AG09309 (cell line): ENCODE measurements at places on chromosomes 16 and 17.

DNA sequence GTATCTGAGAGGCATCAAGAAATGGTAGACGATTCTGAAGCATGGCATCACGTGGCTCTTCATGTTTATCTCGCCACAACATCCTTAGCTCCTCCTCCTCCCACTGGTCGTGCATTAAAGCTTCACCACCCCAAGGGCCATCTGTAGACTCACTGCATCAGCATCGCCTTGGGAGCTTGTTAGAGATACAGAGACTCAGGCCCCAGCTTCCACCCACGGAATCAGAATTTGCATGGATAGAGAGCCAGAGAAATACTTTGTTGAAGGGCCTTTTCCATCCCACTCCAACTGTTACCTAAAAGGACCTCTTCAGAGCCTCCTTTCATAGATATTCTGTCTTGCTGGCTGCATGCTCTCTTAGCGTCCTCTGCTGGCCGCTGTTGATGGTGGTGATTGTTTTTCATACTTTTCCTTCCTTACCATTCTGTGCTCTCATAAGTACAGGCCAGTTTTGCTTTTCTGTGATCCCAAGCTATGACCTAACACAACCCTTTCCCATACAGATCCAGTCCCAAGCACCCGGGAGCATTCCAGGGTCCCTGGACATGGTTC, 1049.4 kb upstream of the EEF2KMT start:
- DNase-seq, result no peak

DNA sequence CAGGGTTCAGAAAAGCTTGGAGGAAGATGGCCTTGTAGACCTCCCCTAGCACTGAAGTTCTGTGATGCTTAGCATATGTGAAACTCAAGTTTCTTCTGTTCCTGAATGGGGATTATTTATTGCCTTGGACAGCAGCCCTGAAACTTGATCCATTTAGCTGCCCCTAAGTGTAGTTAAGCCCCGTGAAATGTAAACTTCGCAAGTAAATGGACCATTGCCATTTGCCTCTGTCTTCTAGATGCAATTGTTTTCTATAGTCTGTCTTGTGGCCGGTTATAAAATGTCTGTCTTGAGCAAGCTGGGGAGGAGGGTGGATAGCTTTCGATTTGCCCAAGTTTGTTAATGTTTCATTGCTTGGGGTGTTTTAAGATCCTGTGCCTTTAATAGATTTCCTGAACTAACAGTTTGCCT, 261.8 kb downstream of the CDH13 start:
- DNase-seq, result peak; percentile 58

- peak; percentile 75 for DNase-seq
These were observed 21.2 kb downstream of the ARHGAP17 start for GRCh38 chr16:24993722-24994686.

DNA sequence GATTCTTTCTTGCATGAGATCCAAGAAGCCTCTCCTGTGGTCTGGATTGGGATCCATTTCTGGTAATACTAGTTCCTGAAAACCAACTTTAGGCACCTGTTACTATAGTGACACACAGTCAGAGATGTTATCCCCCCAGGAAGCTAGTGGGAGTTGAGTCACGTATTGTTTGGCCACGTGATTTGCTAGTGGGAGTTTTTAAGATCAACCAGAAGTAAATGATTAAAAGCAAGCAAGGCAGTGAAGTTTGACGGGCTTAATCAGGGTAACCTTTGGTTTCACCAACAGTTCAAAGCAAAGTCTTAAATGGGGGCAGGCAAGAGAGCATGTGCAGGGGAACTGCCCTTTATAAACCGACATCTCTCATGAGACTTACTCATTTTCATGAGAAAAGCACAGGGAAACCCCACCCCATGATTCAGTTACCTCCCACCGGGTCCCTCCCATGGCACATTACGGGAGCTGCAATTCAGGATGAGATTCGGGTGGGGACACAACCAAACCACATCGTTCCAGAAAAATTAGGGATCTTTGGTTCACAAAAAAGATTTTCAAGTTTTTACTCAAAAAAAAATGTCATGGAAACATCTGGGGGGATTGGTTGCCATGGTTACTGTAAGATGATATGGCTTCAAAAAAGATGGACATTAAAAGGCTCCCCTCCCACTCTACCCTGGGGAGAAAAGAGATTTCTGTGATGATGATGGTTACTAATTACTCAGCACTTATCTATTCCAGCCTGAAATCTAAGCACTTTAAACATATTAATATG, 483.1 kb upstream of the ERCC4 start:
- DNase-seq, result no peak

DNA sequence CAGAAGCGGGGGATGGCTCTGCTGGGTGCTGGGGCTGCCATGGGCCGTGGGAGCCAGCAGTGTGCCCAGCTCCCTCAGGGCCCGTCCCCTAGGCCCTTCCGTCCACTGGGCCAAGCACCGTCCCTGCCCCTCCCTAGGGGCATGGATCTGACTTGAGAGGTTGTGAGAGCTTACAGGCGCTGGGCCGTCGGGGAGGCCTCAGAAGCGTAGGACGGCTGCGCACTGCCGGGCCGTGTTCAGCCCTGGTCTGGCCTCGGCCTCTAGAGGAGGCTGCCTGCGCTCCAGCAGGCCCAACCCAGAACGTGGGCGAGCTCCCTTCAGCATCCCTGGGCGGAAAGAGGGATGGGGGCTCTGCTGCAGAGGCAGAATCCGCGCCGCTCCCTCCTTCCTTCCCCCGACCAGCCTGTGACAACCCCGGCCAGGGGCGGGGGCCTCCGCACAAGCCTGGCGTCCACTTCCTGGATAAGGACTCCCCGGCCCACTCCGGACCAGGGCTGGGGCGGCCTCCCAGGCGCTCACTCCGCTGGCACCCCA, 685 bp upstream of the MPG start:
- DNase-seq, result no peak

GRCh38 chr16:86927699-86928098, 349.4 kb downstream of the FOXL1 start:
- no peak for DNase-seq

- no peak for DNase-seq
These were observed 985 bp upstream of the ZNF213 start for GRCh38 chr16:3133844-3134243.

DNA sequence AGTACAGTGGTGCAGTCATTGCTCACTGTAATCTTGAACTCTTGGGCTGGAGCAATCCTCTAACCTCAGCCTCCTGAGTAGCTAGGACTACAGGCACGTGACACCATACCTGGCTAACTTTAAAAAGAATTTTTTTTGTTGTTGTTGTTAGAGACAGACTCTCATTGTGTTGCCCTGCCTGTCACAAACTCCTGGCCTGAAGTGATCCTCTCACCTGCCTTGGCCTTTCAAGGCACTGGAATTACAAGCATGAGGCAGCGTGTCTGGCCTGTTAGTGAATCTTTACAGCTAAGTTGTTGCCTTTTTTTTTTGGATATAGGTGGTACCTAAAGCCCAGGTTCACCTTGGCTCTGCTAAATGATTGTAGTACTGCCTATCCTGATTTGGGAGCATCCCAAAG, 290.6 kb downstream of the BCAS3 start:
- DNase-seq, result no peak

- no peak for DNase-seq
These were observed 65.2 kb upstream of the ZNF469 start for GRCh38 chr16:88317613-88317965.

- DNase-seq, result no peak
These were observed 31.8 kb upstream of the MAF start for GRCh38 chr16:79632289-79632688.

DNA sequence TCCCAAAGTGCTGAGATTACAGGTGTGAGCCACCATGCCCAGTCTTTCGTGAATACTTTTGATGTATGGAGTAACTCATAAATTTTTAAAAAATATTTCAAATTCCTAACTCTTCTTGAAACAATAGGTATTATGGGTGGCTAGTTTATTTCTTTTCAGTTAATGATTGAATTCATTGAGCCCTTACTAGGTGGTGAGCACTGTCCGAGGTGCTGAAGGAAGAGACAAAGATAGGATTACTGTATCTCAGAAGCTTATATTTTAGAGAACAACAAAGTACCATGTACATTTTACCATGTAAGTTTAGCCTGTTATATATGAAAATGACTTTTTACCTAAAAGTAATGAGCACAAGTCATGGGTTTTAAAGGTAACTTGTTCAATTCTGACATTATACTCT, 418.3 kb downstream of the NPIPA7 start:
- DNase-seq, result no peak

- no peak for DNase-seq
These were observed 1.5 kb downstream of the NDRG4 start for GRCh38 chr16:58501242-58502131.

GRCh38 chr17:72185564-72185963, 64.7 kb downstream of the SOX9 start:
- no peak for DNase-seq
